Renal pelvis (tissue), 12 donors: ENCODE measurements at places on chromosomes 3 and 15. TPM values are rescaled to one million over a fixed set of nuclear protein-coding genes. Genes with fewer than 3 reads are reported as not detected.

DNA sequence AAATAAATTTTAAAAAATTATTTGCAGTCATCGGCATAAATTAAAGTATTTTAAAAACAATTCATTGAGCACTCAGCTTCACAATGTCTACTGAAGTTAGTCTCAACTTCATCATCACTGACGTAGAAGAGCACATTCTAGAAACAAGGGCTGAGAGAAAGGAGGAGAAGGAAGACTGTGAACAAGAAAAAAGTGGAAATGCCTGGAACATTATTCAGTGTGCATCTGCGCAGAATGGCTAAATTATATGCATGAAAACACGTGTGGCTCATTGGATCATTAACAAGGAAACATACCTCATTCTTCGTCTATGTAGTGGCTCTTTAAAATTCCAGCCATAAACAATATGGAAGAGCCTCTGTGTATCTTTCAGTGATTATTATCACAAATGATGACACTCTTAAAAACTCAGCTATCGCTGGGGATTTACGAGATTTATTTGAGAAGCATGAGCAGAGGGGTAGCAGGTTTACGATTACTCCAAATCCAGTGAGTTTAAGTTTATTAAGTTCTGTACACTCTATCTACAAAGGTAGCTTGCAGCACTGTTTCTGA, 404.2 kb upstream of the CDIN1 start:
- DNase-seq: no peak

CSNK1G1 gene
- 17.9 TPM for polyA plus RNA-seq

- DNase-seq: peak; percentile 15
These were observed 66.5 kb downstream of the CD47 start for GRCh38 chr3:108024146-108024850.

TRPC1 gene
- 12.9 TPM for polyA plus RNA-seq

DNA sequence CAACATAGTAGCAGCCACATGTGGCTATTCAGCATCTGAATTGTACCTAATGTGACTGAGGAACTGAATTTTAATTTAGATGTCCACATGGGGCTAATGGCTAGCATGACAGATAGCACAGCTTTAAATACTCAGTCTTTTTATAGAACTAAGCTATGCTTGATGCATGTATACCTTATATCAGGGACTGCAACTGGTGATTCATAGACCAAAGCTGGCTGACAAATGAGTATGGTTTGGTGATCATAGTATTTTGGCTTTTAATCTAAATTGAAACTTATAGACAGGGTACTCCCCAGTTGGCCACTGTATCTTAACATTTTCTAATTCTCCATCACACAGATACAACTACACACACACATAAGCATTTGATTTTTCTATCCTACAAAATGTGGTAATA, 83.6 kb downstream of the IGSF11 start:
- DNase-seq: no peak

DNA sequence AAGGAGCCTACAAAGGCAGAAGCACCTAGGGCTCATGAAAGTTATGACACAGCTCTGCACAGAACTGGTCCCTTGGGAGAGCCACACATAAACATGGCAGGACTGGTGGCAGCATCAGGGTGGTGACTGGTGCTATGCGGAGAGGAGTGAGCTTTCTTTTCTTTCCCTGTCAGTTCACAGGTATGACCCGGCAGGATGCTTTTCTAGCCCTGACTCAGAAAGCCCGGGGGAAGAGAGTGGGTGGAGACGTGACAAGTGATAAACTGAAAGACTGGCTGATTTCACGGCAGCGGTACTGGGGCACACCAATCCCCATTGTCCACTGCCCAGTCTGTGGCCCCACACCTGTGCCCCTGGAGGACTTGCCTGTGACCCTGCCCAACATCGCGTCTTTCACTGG, 103.0 kb downstream of the LARS2 start:
- no peak for DNase-seq

GRCh38 chr3:137242836-137243400, 285.1 kb downstream of the IL20RB start:
- peak; percentile 37 for DNase-seq

DNA sequence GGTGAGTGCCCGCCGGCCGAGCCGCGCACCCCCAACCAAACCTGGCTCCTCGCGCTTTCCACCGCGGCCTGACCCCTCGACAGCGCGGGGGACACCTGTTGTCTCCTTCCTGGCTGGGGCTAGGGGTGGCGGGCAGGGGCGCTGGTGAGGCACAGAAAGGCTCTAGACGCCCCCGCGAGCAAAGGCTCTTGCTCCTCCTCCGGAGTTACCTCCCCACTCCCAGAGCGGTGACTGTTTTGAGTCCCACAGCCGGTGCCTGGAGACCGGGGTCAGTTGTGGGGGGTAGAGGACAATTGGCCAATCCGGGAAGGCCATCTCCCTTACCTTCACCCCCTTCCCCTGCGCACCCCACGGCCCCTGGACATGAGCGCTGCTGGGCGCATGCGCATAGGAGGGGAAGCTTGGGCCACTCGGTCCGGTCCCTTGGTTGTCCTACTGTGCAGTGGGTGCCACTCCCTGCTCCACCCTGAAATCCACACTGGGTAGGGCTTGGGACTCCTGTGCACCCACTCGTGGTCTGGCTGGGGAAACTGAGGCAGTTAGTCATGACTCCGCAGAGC, 554 bp downstream of the CHST13 start:
- DNase-seq: no peak

ACP3 gene
- 59.9 TPM for polyA plus RNA-seq

DNA sequence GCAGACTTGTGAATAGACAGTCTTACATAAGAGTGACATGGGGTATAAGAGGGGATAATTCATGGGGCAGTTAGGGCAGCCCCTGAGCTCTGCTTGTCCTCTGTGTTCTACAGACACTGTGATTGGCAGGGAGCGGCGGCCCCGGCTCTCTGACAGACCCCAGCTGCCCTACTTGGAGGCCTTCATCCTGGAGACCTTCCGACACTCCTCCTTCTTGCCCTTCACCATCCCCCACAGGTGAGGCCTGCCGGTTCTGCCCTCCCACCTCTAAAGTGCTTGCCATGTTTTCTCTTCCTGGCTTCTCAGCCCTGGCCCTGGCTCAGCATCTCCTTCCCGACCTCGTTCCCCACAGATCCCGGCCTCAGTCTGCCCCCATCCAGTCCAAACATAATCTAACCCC, 3.4 kb downstream of the CYP1A2 start:
- no peak for DNase-seq

ISG20 gene
- polyA plus RNA-seq: 1.4 TPM
